ENCODE measurements at places on chromosomes 1 and 21.
A peak's percentile ranks its signal among the peaks of the same experiment; 100 is the strongest.

GRCh38 chr1:231485029-231485784 is 43.3 kb upstream of the TSNAX start:
- no peaks in the 10 kb centered on the region for H3K27me3 ChIP-seq
- no peak overlapping the region for H3K27ac ChIP-seq
- no peaks in the 10 kb centered on the region for H3K4me1 ChIP-seq
- H3K4me3 ChIP-seq = no peak overlapping the region

GRCh38 chr1:11783556-11783955 is 21.6 kb downstream of the C1orf167 start:
- no peak overlapping the region for H3K27ac ChIP-seq
- no peak for DNase-seq
- H3K4me3 ChIP-seq = no peak overlapping the region

DNA sequence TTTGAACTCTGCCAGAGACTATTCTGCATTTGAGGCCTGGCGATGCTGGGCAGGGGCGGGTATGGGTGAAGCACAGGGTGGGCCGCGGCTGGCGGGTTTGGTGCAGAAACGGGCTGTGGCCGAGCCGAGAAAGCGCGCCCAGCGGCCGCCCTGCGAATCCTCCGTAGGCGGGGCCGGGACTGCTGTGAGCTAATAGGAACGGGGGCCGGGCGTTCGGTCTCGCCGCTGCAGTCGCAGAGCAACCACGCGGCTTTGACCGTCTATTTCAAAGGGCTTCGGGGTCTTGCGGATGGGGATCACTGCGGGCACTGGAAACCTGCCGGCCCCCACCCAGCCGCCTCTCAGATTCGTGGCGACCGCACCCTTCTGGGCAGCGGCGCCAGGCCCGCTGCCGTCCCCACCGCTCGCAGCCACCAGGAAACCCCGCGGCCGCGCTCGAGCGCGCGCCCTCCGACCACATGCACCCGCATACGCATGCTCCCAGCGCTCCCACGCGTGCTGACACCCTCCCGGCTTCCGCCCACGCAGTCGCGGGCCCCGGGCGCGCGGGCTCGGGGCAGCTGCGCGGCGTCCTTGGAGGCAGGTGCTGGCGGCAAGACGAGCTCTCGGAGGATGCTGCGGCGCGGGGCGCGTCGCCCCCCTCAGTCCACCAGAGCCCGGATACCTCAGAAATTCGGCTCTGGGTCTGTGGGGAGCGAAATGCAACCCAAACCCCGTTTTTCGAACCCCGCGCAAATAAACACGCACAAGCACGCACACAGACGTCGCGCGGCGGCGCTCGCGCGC is 32.6 kb downstream of the DNTTIP2 start:
- H3K36me3 ChIP-seq = no peaks in the 10 kb centered on the region
- peak overlapping the region; percentile 82 for H3K4me3 ChIP-seq
- H3K27me3 ChIP-seq = no peaks in the 10 kb centered on the region
- H3K4me1 ChIP-seq = peaks cover 37% of the 10 kb centered on the region
- peak; percentile 98 for DNase-seq

- peaks cover 7% of the 10 kb centered on the region for H3K4me1 ChIP-seq
- no peak for DNase-seq
- H3K27ac ChIP-seq = no peak overlapping the region
- H3K27me3 ChIP-seq = no peaks in the 10 kb centered on the region
- H3K36me3 ChIP-seq = peaks cover 11% of the 10 kb centered on the region
Measured at GRCh38 chr1:118931876-118932275, 56.3 kb downstream of the TBX15 start.

DNA sequence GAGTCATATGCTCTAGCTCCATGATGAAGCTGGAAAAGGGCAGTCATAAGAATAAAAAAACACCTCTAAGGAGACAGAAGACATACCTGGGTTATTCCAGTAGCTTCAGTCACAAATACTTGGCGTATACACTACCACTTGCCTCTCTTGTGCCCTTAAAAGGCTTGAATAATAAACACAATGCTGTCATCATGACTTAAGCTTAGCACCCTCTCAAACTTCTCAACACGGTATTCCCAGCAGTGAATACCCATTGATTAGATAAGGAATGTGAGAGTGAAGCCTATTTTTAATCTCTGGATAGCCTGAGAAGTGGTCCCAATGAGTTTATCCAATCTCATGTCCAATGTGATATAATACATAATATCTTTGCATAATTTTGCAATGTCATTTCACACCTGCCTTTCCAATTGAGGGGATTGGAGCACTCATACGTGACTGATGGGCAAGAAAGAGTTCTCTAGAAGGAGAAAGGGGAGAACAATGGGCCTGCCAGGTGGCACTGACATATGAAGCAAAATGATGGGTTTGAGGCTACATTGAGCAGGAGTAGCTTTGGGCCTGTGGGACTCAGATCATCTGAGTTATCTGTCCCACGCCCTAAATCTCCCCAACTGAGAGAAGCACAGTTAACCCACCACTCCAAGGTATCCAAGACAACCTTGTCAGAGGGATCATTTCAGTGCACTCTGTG is 298.6 kb upstream of the DAB1 start:
- H3K27ac ChIP-seq = no peak overlapping the region
- H3K4me1 ChIP-seq = no peaks in the 10 kb centered on the region
- H3K4me3 ChIP-seq = no peak overlapping the region
- no peaks in the 10 kb centered on the region for H3K36me3 ChIP-seq

DNA sequence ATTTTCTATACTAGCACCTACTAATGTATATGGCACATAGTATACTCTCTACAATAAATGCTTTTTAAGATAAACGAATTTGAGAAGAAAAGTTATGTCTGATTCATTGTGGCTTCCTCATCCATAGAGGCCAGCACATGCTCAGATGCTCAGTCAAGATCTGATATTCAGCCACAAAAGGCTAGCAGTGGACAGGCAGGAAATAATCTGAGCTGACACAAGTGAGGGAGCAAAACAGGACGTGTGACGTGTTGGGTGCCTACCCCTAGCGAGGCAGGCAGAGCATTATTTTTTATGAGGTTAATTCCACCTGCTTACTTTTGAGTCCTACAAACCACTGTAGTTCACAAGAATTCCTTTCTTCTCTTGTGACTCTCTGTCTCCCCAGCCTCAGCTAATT is 550.9 kb downstream of the SMYD3 start:
- H3K4me1 ChIP-seq = peaks cover 22% of the 10 kb centered on the region
- no peak for DNase-seq
- no peak overlapping the region for H3K27ac ChIP-seq
- no peak overlapping the region for H3K4me3 ChIP-seq

DNA sequence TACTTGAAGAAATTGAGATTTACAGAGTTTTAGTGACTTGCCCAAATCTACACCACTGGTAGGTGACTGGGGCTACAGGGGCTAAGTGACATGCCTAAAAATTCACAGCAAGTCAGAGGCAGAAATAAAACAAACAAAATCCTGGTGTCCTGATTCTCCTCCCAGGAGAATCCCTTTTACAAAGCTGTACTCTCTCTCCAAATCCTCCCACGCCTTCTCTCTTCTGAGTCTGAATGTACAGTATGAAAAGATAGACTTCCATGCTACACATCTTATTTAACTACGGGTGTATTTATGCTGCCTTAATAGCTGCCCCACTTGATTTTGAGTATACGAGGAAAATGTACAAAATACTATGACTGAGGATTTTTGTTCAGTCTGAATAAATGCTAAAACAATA is 65.4 kb downstream of the SGIP1 start:
- peak overlapping the region; percentile 65 for H3K27ac ChIP-seq
- H3K4me1 ChIP-seq = peaks cover 21% of the 10 kb centered on the region
- no peaks in the 10 kb centered on the region for H3K27me3 ChIP-seq
- H3K4me3 ChIP-seq = peak overlapping the region; percentile 4
- DNase-seq = peak; percentile 55

DNA sequence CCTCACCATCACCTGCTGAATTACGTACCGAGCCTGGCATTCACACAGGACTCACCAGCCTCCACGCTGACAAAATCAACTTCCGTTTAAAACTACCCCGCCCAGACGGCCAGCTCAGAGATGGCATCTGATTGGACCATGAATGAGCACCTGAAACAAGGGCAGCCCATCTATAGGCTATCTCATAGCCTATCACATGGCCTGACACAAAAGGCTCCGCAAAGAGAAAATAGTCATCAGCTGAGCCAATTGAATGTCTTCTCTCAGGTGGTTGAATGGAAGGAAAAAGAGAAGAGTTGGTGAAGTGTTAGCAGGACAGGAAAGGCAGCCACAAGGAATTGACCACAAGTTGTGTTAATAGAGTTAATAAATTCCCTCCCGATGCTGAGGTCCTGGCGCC is 50.6 kb upstream of the ZC3H12A start:
- H3K27ac ChIP-seq = no peak overlapping the region
- DNase-seq = no peak
- H3K4me3 ChIP-seq = no peak overlapping the region
- H3K27me3 ChIP-seq = no peaks in the 10 kb centered on the region
- H3K4me1 ChIP-seq = no peaks in the 10 kb centered on the region

DNA sequence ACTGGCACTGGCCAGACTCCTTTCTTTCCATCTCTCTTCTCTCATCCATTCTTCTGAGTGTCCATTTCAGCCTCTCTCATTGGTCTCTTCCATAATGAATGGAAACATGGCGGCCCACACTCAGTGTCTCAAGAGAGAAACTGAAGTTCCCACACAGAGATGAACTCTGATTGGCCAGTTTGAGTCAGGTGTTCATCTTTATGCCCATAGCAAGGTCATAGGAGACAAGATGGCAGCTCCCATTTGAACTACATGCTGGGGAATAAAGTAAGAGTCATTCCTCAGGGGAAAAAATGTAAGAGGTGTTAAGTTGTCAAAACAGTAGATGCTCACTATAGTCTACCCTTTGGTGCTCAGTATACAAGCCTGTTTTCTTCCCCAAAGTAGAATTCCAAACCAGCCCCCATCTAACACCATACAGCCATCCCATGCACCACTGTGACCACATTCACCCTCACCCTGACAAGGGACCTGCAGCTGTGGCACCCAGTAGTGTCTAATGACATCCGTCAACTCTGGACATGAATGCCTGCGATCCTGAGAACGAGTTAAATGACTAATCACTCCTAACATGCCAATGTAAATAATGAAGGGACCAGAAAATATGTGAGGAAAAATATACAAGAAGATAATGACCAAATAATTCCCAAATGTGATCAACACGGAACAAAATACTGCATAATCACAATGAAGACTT is 12.4 kb downstream of the CDA start:
- H3K27ac ChIP-seq = peak overlapping the region; percentile 83
- peaks cover 50% of the 10 kb centered on the region for H3K4me1 ChIP-seq
- no peaks in the 10 kb centered on the region for H3K36me3 ChIP-seq
- no peaks in the 10 kb centered on the region for H3K27me3 ChIP-seq
- peak; percentile 84 for DNase-seq
- H3K4me3 ChIP-seq = no peak overlapping the region

DNA sequence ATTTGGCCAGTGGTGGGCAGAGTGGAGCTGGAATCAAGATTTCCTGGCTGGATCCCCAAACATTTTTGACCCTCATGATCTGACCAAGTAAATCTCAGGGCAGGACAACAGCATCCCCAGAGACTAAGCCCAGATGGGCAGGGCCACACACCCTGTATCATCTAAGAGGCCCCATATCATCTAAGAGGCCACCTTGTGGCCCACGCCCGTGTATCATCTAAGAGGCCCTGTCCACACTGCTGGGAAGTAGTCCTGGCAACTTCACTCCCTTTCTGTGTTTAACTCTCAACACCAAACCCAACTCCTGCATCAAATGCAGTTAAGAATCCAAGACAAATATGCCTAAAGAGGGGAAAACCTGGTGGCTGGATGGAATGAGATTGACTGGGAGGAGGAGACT is 81.6 kb upstream of the SSX2IP start:
- no peak overlapping the region for H3K4me3 ChIP-seq
- no peak overlapping the region for H3K27ac ChIP-seq
- H3K4me1 ChIP-seq = peaks cover 12% of the 10 kb centered on the region
- DNase-seq = no peak

DNA sequence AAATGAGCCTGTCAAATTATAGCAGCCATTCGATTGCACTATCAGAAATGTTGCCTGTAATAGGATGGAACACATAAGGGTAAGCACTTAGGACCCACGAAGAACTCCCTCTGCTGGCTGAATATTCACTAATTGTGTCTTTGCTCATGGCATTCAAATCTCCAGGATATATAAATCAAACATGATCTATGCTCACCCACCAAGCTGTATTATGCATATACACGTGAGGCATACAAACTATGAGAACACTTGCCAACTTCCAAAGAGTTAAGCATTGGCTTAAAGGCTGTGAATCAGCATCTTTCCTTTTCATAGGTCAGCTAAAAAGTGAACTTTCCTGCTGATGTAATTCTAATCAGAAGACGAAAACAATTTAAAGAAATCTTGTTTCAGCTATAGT is 34.5 kb downstream of the TMPRSS15 start:
- no peaks in the 10 kb centered on the region for H3K4me1 ChIP-seq
- no peak overlapping the region for H3K4me3 ChIP-seq
- no peak for DNase-seq

All from osteoblast (primary cell).